ENCODE measurements at places on chromosomes 3 and 15.

GRCh38 chr15:72074335-72075060 is 43.5 kb downstream of the MYO9A start:
- DNase-seq = no peak

DNA sequence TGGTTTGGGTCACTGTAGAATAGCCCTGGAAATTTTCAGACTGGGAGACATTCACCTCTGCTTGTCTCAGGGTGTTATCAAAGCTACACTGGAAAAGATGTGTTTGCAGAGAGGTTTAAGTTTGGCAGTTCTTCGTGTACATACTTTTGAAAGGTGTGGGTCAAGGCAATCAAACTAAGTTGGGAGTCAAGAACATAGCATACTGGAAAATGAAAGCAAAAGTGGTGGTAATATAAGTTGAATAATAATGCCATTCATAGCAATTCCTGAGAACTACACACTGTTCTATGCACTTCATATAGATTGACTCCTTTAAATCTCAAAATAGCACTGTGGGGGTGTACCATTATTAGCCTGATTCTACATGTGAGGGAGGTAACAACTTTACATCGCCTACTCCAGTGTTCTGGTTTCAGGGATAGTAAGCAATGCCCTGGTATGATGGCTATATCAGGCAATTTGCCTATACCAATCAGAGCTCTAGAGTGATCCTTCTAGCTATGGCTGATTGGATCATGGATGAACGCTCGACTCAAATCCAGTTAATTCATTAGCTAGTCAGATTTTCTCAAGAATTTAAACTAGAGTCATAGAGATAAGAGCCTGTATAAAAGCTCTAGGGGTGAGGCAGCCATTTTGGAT is 44.6 kb upstream of the RASGRP1 start:
- no peak for DNase-seq

- no peak for DNase-seq
These were observed 1.1 kb downstream of the SEC11A start for GRCh38 chr15:84714821-84715220.

DNA sequence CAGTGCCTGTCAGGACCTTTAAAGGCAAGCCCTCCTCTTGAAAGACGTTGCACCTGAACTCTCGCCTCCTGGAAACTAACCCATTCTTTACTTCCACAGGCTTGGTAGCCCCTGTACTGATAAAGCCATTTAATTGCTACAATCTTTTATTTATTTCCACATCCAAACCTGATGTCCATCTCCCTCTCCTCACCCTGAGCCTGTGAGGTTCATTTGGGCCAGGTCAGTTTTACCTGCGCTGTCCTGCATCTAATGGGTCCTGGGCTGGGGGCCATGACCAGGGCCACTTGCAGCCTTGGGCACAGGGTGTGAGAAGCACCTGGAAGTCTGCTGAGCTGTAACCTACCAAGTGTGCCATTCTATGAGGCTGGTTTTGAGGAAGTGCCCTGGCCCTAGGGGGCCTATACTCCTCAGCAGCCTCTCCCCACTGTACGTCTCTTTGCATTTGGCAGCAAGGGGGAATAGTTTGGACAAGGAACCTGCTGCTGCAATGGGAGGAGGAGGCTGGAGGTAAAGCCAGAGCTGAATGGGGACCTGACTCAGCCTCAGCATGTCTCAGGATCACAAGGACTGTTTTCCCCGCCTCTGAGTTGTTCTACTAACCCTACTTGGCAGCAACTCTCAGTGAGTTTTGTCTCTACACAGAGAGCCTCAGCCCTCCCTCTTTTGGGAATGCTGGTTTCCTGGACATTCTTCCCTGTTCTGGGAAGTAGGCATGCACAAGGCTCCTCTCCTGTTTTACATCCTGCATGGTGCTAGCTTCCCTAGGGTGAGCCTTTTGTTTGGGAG is 53.8 kb downstream of the WDR76 start:
- no peak for DNase-seq

DNA sequence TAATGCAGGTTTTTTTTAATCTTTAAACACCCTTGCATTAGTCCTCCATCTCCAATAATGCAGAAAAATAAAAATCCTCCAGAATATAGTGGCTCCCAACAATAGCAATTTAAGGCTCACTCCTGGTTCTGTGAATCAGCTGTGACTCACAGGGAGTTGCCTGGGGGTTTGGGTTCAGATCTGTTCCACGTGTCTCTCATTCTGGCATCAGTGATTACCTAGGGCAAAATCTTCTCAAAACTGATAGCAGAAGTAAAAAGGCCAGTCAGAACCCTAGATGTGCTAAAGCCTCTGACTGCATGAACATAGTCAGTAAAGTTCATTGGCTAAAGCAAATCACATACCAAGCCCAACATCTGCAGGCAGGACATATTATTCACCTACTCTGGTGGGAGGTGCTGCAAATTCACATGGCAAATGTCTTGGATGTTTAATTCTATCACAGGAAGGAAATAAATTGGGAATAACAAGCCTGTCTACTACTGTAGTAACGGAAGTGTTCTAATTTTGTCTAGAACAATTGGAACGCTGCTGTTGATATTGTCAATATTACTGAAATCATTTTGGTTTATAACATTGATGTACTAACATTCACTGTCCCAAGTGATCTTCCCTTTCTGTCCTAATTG is 364.1 kb upstream of the CNTN4 start:
- no peak for DNase-seq
